ENCODE measurements at places on chromosomes 6 and 20.

GRCh38 chr20:44891826-44892225 is 6.3 kb downstream of the YWHAB start:
- no peak for DNase-seq

DNA sequence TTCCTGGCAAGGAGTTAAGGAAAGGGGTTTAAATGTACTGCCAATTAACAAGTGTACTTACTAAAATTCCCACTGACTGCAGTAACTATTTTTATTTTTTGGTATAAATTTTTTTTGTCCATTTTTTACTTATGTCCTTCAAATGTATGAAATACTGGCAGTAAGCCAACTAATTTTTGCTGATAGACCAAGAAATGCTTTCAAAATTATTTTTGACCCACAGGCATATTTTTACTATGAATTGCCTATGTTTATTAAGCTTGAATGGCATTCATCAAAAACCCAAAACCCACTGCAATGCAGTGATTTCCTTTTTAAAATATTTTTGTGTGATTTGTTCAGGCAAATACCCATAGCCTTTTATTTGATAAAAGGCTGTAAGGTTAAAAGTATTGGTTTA is 560.1 kb downstream of the UTRN start:
- DNase-seq: no peak

- DNase-seq: no peak
Observed at GRCh38 chr6:36949636-36950035, 4.9 kb upstream of the PI16 start.

DNA sequence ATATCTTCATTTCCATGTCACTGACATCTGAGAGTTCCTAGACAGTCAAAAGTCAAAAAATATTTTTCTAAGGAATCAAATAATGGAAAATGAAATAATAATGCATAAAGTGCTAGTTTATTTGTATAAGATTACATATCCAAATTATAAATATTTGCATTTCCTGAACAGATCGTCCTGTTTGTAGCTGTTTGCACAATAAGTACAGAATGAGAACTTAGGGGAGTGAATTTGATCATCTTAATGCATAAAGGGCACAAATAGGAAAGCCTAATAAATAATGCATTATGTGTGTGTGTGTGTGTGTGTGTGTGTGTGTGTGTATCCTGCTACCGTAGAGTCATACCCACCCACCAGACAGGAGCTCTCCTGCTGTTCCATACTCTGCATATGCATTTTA is 521.0 kb upstream of the EPHA7 start:
- no peak for DNase-seq

- no peak for DNase-seq
Observed at GRCh38 chr20:63850689-63851547, 10.4 kb upstream of the ABHD16B start.

DNA sequence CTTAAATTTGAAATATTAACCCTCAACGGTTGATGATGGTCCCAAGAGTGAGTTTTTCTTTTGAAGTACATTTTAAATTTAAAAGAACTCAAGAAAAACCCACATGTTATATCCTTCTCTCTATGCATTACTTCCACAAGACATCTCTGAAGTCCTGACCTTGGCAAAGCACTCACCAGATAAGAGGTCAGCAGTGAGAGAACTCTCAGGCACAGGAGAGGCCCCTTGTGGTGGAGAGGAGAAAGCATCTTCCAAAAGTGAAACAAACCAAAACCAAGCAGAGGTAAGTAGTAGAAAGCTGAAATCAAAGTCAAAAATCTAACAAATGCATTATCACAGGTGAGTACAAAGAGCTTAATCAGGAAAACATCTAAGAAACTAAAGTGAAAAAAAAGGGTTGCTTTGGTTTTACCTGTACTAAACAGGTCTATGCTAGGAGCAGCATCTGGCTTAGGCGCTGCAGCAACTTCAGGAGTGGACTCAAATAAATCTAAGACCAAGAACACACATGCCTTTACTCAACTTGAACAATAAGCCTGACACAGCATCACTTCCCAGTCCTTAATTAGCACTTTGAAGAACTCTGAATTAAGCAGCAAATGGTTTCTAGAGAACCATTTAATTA is 80.5 kb downstream of the PRSS35 start:
- DNase-seq: no peak

- DNase-seq: no peak
Observed at GRCh38 chr6:165109011-165109410, 200.4 kb downstream of the C6orf118 start.

DNA sequence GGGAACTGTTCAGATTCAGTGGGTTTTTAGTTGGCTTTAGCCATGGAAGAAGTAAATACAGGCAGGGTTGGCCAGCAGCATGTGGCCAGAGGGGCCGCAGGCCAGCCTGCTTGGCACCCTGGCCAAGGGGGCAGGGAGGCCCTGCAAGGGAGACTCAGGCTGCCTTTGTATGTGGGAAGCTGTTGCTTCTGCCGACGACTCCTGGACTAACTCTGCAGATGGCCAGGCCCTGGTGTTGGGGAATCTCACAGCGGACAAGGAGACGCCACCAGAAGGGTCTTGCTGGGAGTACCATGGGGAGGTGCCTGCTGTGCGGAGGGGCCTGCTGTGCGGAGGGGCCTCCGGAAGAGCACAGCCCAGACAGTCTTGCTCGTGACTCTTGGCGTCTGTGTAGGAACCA is 25.2 kb downstream of the PYGB start:
- DNase-seq: no peak

- DNase-seq: no peak
Observed at GRCh38 chr6:31666337-31666965, 571 bp downstream of the CSNK2B start.

DNA sequence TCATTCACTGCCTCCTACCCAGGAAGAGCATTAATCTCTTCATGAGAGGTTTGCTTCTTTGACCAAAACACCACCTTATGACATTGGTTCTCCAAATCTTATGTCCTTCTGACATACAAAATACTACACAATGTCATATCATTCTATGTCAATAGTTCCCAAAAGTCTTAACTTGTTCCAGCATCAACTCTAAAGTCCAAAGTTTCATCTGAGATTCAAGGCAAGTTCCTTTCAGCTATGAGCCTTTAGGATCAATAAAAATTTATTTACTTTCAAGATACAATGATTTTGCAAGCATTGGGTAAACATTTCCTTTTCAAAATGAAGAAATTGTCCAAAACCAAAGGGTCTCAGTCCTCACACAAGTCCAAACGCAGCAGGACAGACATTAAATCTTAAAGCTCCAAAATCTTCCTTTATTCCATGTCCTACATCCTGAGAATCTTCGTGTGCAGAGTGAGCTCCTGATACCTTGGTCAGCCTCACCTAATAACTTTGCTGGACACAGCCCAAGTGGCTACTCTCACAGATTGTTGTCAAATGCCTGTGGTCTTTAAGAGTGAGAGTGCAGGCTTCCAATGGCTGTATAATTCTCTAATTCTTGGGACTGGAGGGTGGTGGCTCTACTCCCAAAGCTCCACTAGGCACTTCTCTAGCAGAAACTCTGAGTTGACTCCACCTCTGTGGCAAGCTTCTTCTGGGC is 1668.2 kb downstream of the HACE1 start:
- no peak for DNase-seq

GRCh38 chr6:156028335-156029131 is 572.9 kb upstream of the NOX3 start:
- no peak for DNase-seq

DNA sequence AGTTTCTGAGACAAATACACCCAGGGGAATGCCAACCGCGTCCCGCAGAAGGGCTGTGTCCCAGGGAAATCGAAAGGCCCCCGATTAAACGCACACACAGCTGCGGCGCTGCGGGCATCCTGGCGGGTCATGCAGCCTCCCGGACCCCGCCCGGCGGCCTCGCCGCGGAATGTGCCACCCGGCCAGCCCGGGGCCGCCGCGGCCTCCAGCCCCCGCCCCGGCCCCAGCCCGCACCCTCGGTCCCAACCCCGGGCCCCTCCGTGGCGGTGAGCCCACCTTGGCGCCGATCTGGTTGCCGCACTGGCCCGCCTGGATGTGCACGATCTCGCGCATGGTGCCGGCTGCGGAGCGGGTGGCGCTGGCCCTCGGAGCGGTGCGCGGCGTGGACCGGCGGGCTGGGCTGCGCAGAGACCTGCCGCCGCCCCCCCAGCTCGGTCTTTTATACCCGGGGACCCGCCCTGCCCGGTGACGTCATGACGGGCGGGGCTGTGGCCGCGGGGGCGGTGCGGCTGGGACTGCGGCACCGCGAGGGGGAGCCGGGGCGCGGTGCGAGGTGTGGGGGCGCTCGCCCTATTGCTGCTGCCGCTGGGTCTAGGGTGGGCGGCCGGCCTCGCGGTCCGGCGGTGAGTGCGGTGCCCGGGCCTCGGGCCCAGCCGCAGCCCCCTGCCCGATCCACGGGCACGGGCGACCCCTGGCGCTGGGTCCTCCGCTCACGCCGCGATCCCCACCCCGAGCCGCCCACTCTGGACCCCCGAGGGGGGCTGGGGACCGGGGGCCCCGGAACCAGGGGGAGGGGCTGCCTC is at the start of gene TUBB2A:
Gene TUBB2A (minus strand): TSS at position 414 of the 803 bp plus-strand sequence. CDS start 81 bp downstream, at position 333.
- DNase-seq: peak; percentile 74

DNA sequence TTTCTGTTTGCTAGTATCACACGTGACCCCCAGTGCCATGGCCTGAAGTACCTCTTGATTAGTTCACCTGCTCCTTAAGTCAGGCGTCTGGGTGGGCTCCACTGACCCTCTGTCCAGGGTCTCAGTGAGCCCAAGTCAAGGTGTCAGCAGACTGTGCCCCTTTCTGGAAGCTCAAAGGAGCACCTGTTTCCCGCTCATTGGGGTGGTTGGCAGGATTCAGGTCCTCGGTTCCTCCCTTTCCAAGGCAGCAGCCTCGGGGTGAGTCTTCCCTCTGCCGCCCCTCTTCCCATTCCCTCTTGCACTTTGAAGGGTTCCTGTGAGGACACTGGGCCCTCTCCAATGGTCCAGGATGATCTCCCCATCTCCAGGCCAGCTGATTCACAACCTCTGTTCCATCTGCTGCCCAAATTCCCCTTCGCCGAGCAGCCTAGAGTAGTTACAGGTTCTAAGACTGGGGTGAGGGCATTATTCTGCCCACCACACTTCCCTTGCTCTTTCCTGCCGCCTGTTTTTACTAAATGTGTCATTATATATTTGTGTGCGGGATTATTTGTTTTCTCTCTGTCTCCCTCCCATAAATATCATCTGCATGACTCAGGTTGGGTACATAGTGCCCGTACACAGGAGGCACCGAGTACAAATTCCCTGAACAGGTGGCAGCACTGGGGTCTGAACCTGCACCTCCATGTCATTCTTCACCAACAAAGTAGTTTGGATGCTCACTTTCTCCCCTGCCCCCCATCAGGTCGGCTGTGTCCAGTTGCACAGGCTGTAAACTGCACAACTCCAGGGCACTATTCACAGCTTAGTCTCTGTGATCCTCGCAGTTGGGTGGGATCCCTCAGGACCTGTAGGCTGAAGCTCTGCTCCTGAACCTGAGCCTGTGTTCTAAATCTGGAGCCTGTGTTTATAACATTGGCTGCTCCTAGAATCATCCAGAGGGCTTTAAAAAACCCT is 58.5 kb downstream of the RBM38 start:
- no peak for DNase-seq

- DNase-seq: no peak
Observed at GRCh38 chr20:48146877-48147276, 361.6 kb upstream of the SULF2 start.

DNA sequence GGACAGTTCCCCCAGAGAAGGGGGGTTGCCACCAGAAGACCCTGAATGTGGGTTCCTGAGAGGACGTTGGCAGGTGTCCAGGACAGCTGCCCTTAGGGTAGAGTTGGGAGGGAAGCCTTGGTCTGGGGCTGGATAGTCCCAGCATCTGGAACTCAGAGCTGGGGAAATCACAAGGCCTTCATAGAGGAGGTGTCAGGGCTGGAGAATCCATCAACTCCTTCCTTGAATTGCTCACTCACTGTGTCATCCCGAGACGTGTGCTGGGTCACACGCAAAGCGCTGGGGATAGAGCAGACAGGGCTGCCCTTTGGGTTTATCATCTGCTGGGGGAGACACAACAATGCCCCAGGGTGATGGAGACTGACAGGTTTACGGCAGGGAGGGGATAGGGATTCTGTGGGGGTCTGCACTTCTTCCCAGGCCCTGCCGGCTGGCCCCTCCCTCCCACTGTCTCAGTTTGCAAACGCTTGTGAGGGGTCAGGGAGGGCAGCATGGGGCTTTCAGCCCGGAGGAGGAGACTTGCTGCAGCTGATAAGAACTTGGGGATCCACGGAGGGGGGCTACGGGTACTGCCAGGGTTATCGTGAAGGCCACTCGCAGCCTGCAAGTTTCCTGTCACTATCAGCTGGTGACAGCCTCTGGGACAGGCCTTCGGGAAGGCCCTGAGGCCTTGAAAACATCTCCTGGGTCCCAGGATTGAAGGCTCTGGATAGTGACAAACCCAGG is 18.6 kb downstream of the RBM38 start:
- DNase-seq: no peak

DNA sequence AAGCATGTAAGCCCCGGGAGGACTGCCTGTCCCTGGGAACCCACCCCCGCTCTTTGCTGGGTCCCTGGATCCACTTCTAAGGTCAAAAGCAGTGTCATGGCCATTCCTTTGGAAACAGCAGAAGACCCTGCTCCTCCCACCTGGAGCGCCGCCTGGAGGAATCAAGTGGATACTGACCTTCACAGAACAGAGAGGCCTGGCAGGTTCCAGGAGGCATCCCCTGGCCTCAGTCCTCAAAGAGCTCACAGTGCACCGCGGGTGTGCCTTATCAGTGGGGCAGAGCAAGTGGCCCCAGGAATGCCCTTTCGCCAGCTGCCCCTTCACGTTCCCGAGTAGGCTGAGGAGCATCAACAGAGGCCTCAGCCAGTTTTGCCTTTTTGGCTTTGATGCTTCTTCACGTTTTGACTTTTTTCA is 11.1 kb upstream of the SLC4A11 start:
- no peak for DNase-seq

DNA sequence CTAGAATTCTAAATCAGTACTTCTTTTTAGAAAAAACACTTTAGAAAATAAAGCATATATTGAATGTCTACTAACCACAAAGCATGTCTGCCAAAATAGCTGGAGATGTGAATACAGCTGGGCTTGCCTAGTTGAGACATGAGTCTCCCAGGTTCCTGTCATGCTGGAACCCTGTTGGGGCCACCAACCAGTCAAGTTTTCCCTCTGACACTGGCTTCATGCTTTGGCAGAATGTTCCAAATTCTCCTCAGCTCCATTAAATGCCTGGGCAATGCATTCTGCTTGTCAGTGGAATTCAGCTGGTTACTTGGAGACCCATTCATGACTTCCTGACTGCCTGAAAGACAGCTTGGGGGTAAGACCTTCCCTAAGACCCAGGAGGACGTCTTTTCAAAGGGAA is 87.2 kb downstream of the PRND start:
- DNase-seq: no peak

All from NCI-H1105 (cell line).